Smooth muscle cell of trachea (primary cell): ENCODE measurements at places on chromosomes 2 and 18. TPM values are rescaled to one million over a fixed set of nuclear protein-coding genes. Genes with fewer than 3 reads are reported as not detected.

Gene CYBRD1
- total RNA-seq, result 234 and 497 TPM in 2 replicates

Gene DPP4
- total RNA-seq, result 81.4 and 163 TPM in 2 replicates

Gene CHMP3
- total RNA-seq, result 78.2 and 139 TPM in 2 replicates

Gene SMAD2
- 63.8 and 78.4 TPM in 2 replicates for total RNA-seq

Gene ACMSD
- not detected in 2 replicates for total RNA-seq

Gene HTRA2
- total RNA-seq, result 38.1 and 50.4 TPM in 2 replicates

Gene UGT1A9
- not detected in 2 replicates for total RNA-seq

Gene POTEC
- not detected in 2 replicates for total RNA-seq

Gene VWA3B
- total RNA-seq, result 0.17 TPM in 1 of 2 replicates, not detected in the other

Gene GULP1
- 56.6 and 66.8 TPM in 2 replicates for total RNA-seq

Gene C1GALT1C1L
- total RNA-seq, result 0.50 and 1.0 TPM in 2 replicates

Gene SH3BP4
- 35.3 and 67.5 TPM in 2 replicates for total RNA-seq

Gene RAB11FIP5
- total RNA-seq, result 46.0 and 70.5 TPM in 2 replicates

Gene TANK
- 73.2 and 75.6 TPM in 2 replicates for total RNA-seq

Gene IRS1
- 33.5 and 47.5 TPM in 2 replicates for total RNA-seq

Gene DOK1
- total RNA-seq, result 27.3 and 50.4 TPM in 2 replicates

Gene MOGAT1
- total RNA-seq, result not detected in 2 replicates

Gene GPC1
- 143 and 371 TPM in 2 replicates for total RNA-seq

Gene ELOA2
- not detected in 2 replicates for total RNA-seq

Gene CKAP2L
- 0.50 and 15.3 TPM in 2 replicates for total RNA-seq

Gene CRYGD
- total RNA-seq, result not detected in 2 replicates

Gene NRP2
- total RNA-seq, result 12.2 and 18.5 TPM in 2 replicates

Gene TMEM247
- not detected in 2 replicates for total RNA-seq

Gene CAPN14
- total RNA-seq, result 0.33 and 0.58 TPM in 2 replicates

Gene NLRC4
- total RNA-seq, result not detected in 2 replicates

Gene PRKD3
- total RNA-seq, result 79.2 and 83.8 TPM in 2 replicates

Gene DSC3
- total RNA-seq, result 0.15 and 0.33 TPM in 2 replicates

Gene INO80C
- 3.5 and 3.6 TPM in 2 replicates for total RNA-seq

Gene SCG2
- total RNA-seq, result 1.0 and 1.2 TPM in 2 replicates

Gene LIMS1
- 83.3 and 145 TPM in 2 replicates for total RNA-seq

Gene FHOD3
- total RNA-seq, result 18.8 and 22.3 TPM in 2 replicates

Gene DUSP19
- 3.5 TPM in 2 replicates for total RNA-seq

Gene TMEM178A
- 1.0 and 1.3 TPM in 2 replicates for total RNA-seq

Gene REG3A
- not detected in 2 replicates for total RNA-seq

Gene KLHL30
- total RNA-seq, result 0.29 and 0.66 TPM in 2 replicates

Gene ASAP2
- total RNA-seq, result 26.0 and 33.3 TPM in 2 replicates

Gene STAT4
- total RNA-seq, result 0.99 and 1.2 TPM in 2 replicates

Gene MLPH
- total RNA-seq, result 3.1 and 18.0 TPM in 2 replicates

Gene GPR35
- 0.99 TPM in 1 of 2 replicates, not detected in the other for total RNA-seq

Gene DNER
- 0.44 and 0.83 TPM in 2 replicates for total RNA-seq

Gene ANKAR
- 6.1 and 8.1 TPM in 2 replicates for total RNA-seq

Gene WNT6
- total RNA-seq, result not detected in 2 replicates

Gene OXER1
- total RNA-seq, result 0.17 TPM in 1 of 2 replicates, not detected in the other
